ENCODE measurements at places on chromosomes 6 and 20.
A peak's percentile ranks its signal among the peaks of the same experiment; 100 is the strongest.

- no peak for DNase-seq
Measured at GRCh38 chr6:145534989-145535388, 200.3 kb downstream of the EPM2A start.

DNA sequence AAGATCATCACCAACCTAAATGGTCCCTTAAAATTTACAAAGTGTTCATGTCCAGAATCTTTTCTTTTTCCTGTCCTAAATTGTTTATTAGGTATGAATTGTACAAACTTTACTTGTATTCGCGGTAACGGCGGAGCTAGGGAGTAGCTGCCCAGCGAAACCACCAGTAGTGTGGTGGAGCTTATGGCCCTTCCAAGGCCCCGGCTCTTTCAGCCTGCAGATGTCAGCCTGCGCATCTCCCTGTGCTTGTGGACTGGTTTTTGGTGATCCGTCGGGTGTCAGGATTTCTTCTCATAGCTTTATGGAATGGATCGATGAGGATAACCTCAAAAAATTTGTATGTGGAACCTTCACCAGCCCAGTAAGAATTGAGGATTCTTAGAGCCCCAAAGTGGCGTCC is 27.2 kb upstream of the ENPP1 start:
- DNase-seq, result no peak

GRCh38 chr6:92589996-92590395 is 829.4 kb downstream of the EPHA7 start:
- no peak for DNase-seq

DNA sequence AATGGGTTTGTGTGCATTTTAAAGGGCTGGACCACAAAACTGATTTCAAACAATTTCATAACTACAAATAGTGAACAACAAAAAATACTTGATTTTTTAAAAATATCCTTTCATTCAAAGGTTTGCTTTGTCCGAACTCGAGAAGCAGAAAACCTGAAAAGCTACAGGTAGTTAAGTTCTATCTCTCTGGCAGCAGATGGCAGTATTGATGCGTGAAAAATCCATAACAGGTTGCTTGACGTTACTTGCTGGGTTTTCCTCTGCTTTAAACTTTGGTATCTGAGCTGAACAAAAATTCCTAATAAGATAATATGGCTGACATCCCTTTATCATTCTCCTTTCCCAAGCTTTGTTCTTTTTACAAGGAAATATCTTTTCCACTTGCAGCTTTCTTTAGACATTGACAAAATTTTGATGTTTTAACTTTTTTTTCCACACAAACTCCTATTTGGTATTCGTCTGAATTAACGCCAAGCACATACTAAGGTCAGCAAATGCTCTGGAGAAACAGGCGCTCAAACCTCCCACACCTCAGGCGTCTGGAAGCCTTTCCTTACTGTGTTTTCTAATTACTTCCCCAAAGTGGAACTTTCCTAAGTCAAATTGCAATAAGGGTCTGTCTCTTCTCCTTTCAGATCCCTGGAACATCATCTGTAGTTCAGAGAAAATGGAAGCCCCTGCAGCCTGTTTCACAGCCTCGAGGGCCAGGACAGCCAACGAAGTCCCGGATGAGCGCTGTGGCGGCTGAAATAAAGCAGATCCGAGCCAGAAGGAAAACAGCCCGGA is 50.3 kb upstream of the GFRAL start:
- DNase-seq, result peak; percentile 80

- peak; percentile 41 for DNase-seq
Measured at GRCh38 chr20:1907586-1907985, 12.4 kb downstream of the SIRPA start.

GRCh38 chr6:41505122-41506049 is 40.8 kb upstream of the FOXP4 start:
- DNase-seq, result peak; percentile 77

DNA sequence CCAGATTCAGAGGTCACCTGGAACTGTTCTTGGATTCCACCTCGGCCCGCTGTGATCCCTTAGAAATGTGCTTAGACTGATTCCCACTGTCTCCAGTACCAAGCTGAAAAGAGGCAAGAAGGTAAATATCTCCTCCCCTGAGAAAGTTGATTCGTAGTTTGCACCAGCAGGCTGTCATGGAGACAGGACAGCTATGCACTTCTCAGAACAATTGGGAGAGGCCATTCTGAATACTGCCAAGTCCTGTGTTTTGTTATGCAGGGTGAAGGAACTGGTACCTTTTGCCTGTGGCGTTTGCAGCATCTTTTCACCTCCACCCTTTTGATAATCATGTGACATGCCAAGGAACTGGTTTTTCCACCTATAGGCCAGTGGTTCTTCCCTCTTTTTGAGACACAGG is 58.2 kb upstream of the RNGTT start:
- no peak for DNase-seq

GRCh38 chr20:49786196-49786595 is 26.4 kb upstream of the SLC9A8 start:
- no peak for DNase-seq

- DNase-seq, result no peak
Measured at GRCh38 chr20:7848351-7848750, 91.9 kb downstream of the HAO1 start.

DNA sequence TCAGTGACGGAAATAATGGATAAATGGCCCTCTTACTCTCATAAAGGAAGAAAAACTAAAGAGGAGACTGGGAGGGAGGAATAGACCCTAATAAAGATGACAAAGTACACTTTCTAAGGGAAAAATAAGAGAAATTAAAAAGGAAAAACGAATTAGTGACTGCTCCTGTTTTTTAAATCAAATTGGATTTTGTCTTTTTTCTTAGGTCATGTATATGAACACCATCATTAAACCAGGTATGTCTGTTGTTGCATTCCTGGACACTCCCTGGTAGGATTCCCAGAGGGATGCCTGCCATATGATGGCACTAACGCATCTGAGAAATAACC is 59.4 kb upstream of the BTN3A2 start:
- no peak for DNase-seq

- peak; percentile 61 for DNase-seq
Measured at GRCh38 chr6:132365281-132365907, 35.9 kb downstream of the MOXD1 start.

DNA sequence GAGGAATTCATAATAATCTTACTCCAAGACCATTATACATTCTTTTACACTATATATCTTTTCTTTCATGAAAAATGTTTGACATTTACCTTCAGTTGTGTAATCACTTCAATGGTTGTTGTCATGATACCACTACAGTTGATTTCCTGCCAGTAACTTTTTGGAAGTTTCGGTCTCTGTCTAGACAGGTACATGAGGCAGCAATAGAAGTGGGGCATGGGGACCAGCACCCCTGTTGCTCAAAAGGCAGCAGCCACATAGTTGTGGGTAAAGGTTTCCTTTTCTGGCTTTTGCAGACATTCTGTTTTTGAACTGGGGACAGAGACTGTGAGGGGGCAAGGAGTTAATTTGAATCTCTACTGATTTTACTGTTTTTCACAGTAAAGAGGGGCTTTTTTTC is 14.1 kb downstream of the SAMD5 start:
- DNase-seq, result no peak

GRCh38 chr6:3322366-3322890 is 63.7 kb downstream of the PSMG4 start:
- no peak for DNase-seq

DNA sequence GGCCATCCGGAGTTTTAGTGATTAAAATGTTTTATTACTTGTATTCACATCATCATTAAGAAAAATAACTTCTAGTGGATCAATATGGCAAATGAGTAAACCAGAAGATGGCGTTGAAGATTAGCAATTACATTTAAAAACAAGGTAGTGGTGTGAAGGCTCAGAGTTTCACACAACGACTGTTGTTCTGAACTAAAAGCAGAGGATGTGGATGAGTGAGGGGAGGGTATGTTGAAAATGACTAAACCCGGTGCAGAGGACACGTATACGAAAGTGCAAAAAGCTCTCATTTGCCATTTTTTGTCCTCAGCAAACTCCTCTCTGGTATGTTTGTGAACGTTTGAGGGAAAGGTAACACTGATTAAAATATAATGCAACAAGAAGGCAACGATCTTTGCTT is 1.9 kb upstream of the IRF4 start:
- no peak for DNase-seq

- DNase-seq, result no peak
Measured at GRCh38 chr20:59246691-59247400, 53.6 kb upstream of the EDN3 start.

DNA sequence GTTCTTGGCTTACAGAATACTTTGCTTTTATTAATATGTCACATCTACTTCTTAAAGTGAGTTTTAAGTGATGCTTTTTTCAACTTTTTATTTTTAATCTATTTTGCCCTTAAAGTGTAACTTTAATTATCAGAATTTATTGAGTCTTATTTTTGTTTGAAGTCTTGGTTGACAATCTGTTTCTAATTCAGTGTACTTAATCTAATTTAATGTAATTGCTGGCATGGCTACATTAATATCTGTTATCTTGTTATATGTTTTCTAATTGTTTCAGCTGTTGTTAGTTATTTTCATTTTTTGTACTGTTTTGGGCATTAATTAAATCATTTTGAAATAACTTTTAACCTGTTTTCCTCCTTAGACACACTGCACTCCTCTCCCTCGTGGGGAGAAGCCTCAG is 558.7 kb upstream of the EYS start:
- DNase-seq, result no peak

DNA sequence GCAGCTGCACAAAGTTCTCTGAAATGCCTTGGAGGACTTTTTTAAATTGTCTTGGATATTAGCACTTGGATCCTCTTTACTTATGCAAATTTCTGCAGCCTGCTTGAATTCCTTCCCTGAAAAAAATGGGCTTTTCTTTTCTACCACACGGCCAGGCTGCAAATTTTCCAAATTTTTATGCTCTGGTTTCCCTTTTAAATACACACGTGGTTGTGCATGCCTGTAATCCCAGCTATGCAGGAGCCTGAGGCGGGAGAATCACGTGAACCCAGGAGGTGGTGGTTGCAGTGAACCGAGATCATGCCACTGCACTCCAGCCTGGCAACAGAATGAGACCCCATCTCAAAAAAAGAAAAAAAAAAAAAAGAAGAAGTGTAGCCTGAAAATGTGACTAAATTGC is 76.1 kb upstream of the PRND start:
- no peak for DNase-seq

DNA sequence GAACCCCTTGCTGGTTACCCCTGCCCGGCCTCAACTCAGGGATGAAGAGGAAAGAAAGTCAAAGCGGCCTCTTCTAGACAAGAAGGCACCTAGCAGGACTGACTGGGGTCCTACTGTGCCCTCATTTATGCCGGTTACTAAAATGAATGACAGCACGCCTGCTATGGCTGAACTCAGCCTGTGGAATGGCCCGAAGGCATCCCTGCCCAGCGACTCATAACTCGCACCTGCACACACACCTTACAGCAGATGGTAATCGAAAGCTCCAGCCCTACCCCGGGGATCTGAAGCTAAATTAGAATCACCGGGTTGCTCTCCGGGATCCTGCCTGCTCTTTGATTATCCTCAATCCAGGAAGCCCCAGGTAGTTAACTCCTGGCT is 747 bp upstream of the TXNDC5 start:
- no peak for DNase-seq

DNA sequence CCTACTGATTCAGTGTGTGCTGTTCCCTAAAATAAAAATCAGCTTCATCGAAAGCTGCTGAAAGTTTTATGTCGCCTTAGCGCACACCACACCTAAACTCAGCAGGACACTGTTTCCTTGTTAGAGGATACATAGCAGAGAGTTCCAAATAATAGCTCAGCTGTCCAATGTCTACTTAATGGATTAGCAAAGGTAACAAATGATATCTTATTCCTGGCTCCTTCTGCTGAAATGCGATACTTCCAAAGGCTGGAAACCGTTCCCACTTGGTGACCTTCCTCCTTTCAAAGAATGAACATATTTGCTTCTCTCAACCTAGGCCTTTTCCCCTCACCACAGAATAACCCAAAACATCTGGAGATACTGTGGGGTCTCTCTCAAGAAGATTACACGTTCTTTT is 189.5 kb upstream of the GMDS start:
- DNase-seq, result no peak

DNA sequence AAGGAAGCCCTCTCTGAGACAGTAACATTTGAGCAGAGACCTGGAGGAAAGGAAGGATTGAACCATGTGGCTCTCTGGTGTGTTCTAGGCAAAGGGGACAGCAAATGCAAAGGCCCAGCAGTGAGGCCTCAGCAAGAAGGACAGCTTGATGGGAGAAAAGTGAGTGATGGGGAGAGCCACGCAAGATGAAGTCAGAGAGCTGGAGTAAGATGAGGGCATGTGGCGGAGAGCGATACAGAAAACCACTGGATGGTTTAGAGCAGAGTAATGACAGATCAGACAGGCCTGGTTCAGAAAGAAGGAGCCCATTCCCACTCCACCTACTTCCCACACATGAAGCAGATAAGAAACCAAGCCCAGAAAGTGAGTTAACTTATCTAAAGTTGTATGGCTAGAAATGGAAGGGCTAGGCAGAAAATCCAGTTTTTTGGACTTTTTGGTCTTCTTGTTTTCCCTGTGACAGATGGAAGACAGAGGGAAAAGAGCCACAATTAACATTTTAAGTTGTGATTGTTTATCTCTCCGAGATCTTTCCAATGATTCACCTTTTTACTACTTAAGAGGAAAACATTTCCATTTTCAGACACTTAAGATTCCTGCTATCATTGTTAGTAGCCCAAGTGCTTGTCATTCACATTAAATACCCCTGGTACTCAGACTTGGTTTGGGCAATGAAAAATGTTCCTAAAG is 723 bp upstream of the SNPH start:
- no peak for DNase-seq

DNA sequence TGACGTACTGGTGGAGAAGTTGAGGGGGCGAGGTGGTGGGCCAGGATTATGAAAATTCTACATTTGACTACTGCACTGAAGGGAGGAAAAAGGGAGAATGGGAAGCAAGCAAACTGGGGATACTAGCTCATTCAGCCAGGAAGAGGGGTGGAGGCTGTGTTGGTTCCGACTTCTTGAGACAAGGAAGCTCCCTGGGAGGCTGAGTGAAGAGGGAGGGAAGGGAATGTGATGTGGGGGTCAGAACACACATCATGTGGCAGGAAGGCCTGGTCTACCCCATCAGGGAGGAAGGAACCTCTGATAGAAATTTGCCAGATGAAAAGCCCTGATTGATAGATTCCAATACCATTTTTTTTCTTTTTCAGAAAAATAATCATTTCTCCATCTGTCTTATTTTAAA is 28.8 kb upstream of the MCHR2 start:
- DNase-seq, result no peak

DNA sequence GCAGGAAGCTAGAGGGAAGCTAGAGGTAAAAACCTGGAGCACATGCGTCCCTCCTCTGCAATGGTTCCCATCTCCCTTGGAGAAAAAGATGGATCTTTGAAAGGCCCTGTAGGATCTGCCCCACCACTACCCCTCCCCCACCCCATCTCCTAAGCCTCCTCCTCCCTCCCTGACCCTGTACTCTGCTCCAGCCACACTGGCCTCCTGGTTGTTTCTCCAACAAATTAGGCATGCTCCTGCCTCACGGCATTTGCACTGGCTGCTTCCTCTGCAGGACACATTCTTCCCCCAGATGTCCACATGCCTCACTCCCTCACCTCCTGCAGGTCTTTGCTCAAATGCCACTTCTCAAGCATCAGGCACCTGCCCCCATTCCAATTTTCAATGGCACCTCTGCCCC is 45.5 kb downstream of the UBE2V1 start:
- DNase-seq, result no peak
